SK-N-SH (cell line): ENCODE measurements at places on chromosomes 4 and X. TPM values are rescaled to one million over a fixed set of nuclear protein-coding genes. Genes with fewer than 3 reads are reported as not detected.

- DNase-seq: no peak
Measured at GRCh38 chr4:148828291-148828690, 386.1 kb upstream of the NR3C2 start.

DNA sequence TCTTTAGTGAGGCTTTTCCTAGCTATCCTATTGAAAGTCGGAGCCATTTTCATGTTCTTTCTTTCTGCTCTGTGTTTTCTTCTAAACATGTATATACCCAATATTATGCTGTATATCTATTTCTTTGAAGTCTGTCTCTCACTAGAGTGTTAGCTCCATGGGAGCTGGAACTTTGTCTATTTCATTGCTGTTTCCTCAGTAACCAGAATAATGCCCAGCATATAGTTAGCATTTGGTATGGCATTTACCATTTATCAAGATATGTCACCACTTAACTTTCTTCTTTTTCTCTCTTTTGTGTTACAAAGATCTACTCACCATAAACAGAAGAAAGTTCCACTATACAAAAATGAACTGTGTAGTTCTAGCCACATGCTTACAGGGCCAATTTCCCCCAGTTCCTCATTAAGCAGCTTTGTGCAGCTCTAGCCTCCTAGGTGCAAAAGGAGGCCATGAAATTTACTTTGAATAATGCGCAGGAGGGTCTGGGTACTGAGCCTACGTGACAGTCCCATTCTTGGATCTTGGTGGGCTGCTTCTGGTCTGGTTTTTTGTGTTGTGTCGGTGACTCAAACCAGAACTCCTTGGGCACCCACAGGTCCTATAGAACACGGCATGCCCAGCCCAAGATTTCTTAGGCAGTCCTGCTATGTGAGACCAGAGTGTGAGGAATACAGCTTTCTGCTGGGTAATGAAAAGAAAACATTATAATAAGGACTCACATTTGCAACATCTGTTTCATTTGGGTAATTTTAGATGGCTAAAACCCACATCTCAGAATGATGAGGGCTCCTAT lies 302.3 kb upstream of the IGFBP7 start:
- no peak for DNase-seq

- no peak for DNase-seq
Measured at GRCh38 chr4:42560467-42560861, 96.4 kb downstream of the ATP8A1 start.

DNA sequence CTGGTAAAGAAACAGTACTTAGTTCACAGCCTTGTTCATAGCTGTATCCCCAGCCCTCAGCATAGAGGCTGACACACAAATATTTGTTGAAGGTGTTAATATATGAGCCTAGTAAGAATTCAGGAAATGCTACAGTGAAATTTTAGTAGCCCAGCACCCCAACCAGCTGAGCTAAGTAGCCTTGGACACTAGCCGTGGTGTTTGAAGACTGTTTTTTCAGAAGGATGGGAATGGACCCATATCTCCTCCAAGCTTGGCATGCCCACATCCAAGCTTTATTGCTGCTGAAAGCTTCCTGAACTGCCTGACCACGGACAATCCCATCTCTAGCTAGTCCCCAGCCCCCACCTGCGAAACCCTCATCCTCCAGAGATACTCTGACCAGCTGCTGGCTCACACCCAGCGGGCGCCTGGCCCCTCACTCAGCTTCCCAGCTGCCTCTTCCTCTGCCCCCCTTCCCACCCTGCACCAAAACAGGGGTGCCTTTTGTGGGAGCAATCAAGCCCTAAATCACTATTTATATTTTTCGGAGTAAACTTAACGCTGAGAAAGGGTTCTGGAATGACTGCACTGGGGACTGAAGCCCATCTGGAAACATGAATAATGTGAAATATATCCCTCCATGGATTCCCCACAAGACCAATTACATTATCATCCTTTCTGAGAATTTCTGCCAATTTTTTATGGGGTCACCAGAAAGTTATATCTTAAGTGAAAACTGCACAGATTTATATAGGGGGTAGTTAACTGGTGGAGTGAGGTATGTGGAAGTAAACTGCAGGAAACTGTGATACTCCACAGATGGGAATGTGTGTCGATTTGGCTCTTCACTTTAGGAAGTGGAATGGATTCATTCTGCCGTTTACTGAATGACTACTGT lies 41.1 kb upstream of the CBR4 start:
- no peak for DNase-seq

GRCh38 chr4:88537709-88538108 lies 14.1 kb upstream of the PYURF start:
- DNase-seq: no peak

DNA sequence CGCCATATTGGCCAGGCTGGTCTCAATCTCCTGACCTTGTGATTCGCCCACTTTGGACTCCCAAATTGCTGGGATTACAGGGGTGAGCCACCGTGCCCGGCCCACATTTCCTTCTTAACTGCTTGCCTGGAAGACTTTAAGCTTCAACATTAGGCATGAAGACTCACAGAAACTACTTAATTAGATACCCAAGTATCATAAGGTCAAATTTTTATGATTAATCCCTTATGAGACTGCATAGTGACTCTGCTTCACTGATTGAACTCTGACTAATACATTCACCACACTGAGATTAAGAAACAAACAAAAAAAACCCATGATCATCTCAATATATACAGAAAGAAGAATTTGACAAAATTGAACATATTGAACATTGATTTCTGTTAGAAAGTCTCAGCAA lies 87.4 kb upstream of the KCTD8 start:
- DNase-seq: no peak

Gene CDKL2
- 0.41 and 0.58 TPM in 2 replicates for polyA plus RNA-seq

Gene MAGEA2
- 55.9 and 66.3 TPM in 2 replicates for polyA plus RNA-seq

Gene SPANXB1
- not detected in 2 replicates for polyA plus RNA-seq

Gene RAB39B
- 1.3 and 1.6 TPM in 2 replicates for polyA plus RNA-seq

Gene EVC2
- not detected in 2 replicates for polyA plus RNA-seq
